ENCODE measurements at places on chromosomes 4 and X.
A peak's percentile ranks its signal among the peaks of the same experiment; 100 is the strongest.

- DNase-seq = no peak
Observed at GRCh38 chrX:143231492-143231891, 205.8 kb downstream of the SPANXN4 start.

- peak; percentile 91 for DNase-seq
Observed at GRCh38 chr4:123415977-123416376, 19.4 kb downstream of the SPRY1 start.

DNA sequence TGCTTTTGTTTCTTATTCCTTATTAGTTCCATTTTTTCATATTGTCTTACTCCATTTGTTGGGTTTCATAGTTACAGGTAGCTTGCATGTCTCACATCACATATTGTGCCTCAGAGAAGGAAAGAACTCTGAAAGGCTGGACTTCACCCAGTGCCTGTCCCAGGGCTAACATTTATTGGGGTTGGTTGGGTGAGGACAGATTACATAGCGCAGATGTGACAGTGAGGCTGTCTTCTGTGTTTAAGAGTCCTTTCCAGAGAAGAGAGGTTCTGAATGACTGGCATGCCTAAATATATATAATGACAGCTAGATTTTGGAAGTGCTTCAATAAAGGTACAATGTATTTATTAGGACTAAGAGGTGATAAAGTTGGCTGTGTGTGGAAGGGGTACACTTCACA, 2.7 kb downstream of the ZNF330 start:
- no peak for DNase-seq

GRCh38 chrX:39012621-39013111, 211.4 kb downstream of the MID1IP1 start:
- no peak for DNase-seq

DNA sequence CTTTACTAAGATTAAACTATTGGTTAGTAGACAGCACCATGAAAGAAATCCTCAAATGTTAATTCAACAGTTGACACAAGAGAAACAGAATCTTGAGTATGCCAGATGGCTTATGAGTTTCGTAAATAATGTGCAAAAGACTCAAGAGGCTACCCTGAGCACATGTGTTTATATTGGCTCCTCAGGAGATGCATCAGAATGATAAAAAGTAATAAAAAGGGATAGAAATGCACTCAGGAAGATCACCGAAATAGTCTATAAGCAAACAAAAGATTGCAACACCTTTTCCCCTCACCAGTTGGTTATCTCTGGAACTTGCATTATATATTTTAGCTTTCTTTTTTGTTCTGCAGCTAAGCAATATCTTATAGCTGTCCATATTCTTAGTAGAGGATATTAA, 84.4 kb downstream of the SCFD2 start:
- no peak for DNase-seq

All from Kasumi-1 (cell line).